Type B pancreatic cell (in vitro differentiated cells): ENCODE measurements at places on chromosomes 2 and 18. TPM values are rescaled to one million over a fixed set of nuclear protein-coding genes. Genes with fewer than 3 reads are reported as not detected.

Gene TOGARAM2
- total RNA-seq: 1.6 and 3.6 TPM in 2 replicates

Gene ABHD1
- total RNA-seq: 0.12 and 0.51 TPM in 2 replicates

- H3K36me3 ChIP-seq: no peaks in the 10 kb centered on the region
- H3K27ac ChIP-seq: no peak overlapping the region
- DNase-seq: no peak
- no peaks in the 10 kb centered on the region for H3K27me3 ChIP-seq
- H3K4me1 ChIP-seq: no peaks in the 10 kb centered on the region
- H3K4me3 ChIP-seq: no peak overlapping the region
Observed at GRCh38 chr18:29028560-29028959, 851.6 kb upstream of the CDH2 start.

Gene C2orf66
- total RNA-seq: 0.29 TPM in 1 of 2 replicates, not detected in the other

- peaks cover 4% of the 10 kb centered on the region for H3K36me3 ChIP-seq
- no peak for DNase-seq
- no peak overlapping the region for H3K27ac ChIP-seq
- no peak overlapping the region for H3K4me3 ChIP-seq
- H3K4me1 ChIP-seq: peaks cover 6% of the 10 kb centered on the region
Observed at GRCh38 chr2:113064898-113065297, 2.9 kb upstream of the IL1F10 start.

DNA sequence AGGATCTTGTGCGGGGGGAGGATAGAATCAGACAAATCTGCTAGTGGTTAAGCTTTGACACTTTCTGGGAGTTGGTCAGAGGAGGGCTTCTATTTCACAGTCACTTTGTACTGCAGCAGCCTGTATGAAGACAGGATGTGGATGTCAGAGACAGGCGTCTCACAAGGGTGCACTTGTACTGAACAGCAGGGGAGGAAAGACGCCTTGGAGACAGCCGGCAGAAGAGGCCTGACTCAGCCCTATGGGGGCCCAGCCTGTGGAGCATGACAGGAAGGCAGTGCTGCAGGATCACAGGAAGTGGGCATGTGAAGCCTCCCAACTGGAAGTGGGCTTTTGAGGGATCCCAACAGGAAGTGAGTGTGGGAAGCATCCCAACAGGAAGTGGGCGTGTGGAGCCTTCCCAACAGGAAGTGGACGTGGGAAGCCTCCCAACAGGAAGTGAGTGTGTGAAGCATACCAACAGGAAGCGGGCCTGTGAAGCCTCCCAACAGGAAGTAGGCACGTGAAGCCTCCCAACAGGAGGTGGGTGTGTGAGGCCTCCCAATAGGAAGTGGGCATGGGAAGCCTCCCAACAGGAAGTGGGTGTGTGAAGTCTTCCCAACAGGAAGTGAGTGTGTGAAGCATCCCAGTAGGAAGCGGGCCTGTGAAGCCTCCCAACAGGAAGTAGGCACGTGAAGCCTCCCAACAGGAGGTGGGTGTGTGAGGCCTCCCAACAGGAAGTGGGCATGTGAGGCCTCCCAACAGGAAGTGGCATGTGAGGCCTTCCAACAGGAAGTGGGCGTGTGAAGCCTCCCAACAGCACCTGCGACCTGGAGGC is 212.3 kb downstream of the SNTG2 start:
- H3K4me3 ChIP-seq: no peak overlapping the region
- no peak overlapping the region for H3K27ac ChIP-seq
- H3K27me3 ChIP-seq: no peaks in the 10 kb centered on the region
- no peak for DNase-seq

DNA sequence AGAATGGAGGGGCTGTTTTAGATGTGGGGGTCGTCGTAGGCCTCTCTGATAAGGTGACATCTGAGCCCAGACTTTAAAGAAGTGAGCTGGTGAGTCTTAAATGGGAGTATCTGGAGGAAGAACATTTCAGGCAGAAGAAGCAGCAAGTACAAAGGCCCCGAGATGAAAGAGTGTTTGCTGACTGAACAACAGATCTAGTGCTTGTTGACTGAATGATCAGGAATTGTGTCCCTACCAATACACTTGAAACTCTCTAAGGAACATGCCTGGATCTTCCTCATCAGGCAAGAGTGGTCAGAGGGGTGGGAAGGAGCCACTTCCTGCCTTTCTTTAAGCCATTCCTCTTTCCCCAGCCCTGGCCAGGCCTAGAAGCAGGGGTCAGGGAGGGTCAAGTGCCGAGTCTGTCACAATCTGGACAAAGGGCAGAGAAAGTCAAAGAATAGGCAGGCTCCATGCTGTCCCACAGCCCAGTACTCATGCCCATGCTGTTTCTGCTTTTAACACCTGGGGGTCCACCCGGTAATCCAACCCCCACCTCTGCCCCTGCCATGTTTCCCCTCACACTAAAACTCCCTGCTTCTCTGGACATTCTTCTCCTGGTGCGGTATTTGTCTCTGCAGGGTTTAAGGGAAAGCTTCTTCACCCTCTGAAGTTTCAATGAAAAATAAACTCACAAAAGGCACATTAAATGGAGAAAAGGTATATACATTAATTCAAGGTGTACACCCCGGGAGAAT is 3.0 kb upstream of the TMEM37 start:
- H3K27ac ChIP-seq: peak overlapping the region; percentile 47
- no peak for DNase-seq
- peaks cover 63% of the 10 kb centered on the region for H3K4me1 ChIP-seq
- H3K36me3 ChIP-seq: no peaks in the 10 kb centered on the region

- no peaks in the 10 kb centered on the region for H3K36me3 ChIP-seq
- no peaks in the 10 kb centered on the region for H3K27me3 ChIP-seq
- H3K27ac ChIP-seq: no peak overlapping the region
- no peak for DNase-seq
- peaks cover 13% of the 10 kb centered on the region for H3K4me1 ChIP-seq
- no peak overlapping the region for H3K4me3 ChIP-seq
Observed at GRCh38 chr2:102070058-102070642, 72.4 kb upstream of the IL1R1 start.

GRCh38 chr2:32874931-32875330 is 71.8 kb upstream of the LTBP1 start:
- no peak for DNase-seq
- no peaks in the 10 kb centered on the region for H3K27me3 ChIP-seq
- no peak overlapping the region for H3K27ac ChIP-seq
- no peaks in the 10 kb centered on the region for H3K36me3 ChIP-seq
- H3K4me3 ChIP-seq: no peak overlapping the region

- H3K27ac ChIP-seq: peak overlapping the region; percentile 50
- no peaks in the 10 kb centered on the region for H3K36me3 ChIP-seq
- peaks cover 20% of the 10 kb centered on the region for H3K4me1 ChIP-seq
- H3K27me3 ChIP-seq: no peaks in the 10 kb centered on the region
- no peak overlapping the region for H3K4me3 ChIP-seq
Observed at GRCh38 chr18:5415031-5415430, 119.5 kb upstream of the ZBTB14 start.

Gene PRKD3
- 14.8 and 39.5 TPM in 2 replicates for total RNA-seq

Gene REG1A
- 2.4 and 37.3 TPM in 2 replicates for total RNA-seq

Gene ATIC
- total RNA-seq: 119 and 152 TPM in 2 replicates

DNA sequence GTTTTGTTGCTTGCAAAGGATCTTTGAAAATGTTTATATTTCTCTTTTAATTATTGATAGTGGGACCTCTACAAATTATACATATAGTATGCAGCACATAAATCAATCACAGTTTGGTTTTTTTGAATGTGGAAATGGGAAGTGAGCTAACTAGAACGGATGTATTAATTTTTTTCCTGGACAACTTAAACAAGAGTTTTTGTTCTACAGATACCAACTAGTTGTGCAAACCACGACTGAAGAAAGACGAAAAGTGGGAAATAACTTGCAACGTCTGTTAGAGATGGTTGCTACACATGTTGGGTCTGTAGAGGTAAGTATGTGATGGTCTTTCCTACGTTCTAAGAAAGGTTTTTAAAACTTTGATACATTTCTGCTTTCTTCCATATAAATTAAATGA is 39.2 kb downstream of the NDC80 start:
- H3K4me1 ChIP-seq: no peaks in the 10 kb centered on the region
- no peak overlapping the region for H3K4me3 ChIP-seq
- no peaks in the 10 kb centered on the region for H3K27me3 ChIP-seq
- no peak for DNase-seq
- no peak overlapping the region for H3K27ac ChIP-seq

GRCh38 chr2:154945984-154946383 is 247.5 kb downstream of the KCNJ3 start:
- peaks cover 3% of the 10 kb centered on the region for H3K4me1 ChIP-seq
- H3K27me3 ChIP-seq: no peaks in the 10 kb centered on the region
- no peaks in the 10 kb centered on the region for H3K36me3 ChIP-seq
- no peak for DNase-seq

- no peak overlapping the region for H3K27ac ChIP-seq
- no peaks in the 10 kb centered on the region for H3K36me3 ChIP-seq
- no peak for DNase-seq
- no peaks in the 10 kb centered on the region for H3K4me1 ChIP-seq
- no peak overlapping the region for H3K4me3 ChIP-seq
Observed at GRCh38 chr18:51897884-51898283, 442.1 kb upstream of the DCC start.

Gene LCT
- 2.8 and 7.2 TPM in 2 replicates for total RNA-seq

GRCh38 chr2:238999291-238999741 is 151.4 kb downstream of the TWIST2 start:
- no peak overlapping the region for H3K4me3 ChIP-seq
- peak; percentile 67 for DNase-seq
- H3K4me1 ChIP-seq: peaks cover 23% of the 10 kb centered on the region
- H3K27ac ChIP-seq: no peak overlapping the region
- H3K27me3 ChIP-seq: peaks cover 8% of the 10 kb centered on the region
- peaks cover 4% of the 10 kb centered on the region for H3K36me3 ChIP-seq

- no peaks in the 10 kb centered on the region for H3K4me1 ChIP-seq
- no peak overlapping the region for H3K27ac ChIP-seq
- no peak overlapping the region for H3K4me3 ChIP-seq
- no peaks in the 10 kb centered on the region for H3K27me3 ChIP-seq
- no peak for DNase-seq
Observed at GRCh38 chr2:177433402-177433801, 40.8 kb downstream of the AGPS start.

Gene REG3G
- total RNA-seq: 0.33 and 0.87 TPM in 2 replicates

- peaks cover 10% of the 10 kb centered on the region for H3K4me1 ChIP-seq
- no peaks in the 10 kb centered on the region for H3K27me3 ChIP-seq
- H3K36me3 ChIP-seq: no peaks in the 10 kb centered on the region
- H3K4me3 ChIP-seq: no peak overlapping the region
- no peak overlapping the region for H3K27ac ChIP-seq
Observed at GRCh38 chr2:109670556-109671411, 56.6 kb downstream of the SOWAHC start.

DNA sequence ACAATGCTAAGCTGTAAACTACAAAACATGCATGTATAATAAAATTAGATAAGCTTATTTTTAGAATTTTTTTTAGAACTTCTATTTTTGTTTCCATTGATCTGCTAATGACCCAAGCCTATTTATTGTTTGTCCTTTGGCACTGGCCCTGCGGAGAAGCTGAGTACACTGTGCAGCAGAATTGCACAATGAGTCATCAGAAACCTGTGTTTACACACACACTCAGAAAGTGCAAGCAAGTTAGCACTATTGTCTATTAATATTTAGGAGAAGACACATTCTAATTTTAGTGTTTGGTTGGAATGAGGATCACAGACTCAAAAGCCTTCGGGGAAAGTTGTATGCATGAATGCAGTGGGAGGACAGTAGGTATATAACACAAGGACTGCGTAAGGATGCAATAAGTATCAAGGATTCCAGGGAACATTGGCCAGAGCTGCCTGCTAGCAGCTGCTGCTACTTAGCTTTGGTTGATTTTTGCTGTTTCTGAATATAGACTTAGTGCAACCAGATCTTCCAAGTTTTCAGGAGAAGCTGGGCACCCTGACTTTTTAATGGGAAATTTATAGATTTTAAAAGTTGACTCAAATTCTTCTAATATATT is 128.2 kb downstream of the KCNH7 start:
- H3K36me3 ChIP-seq: no peaks in the 10 kb centered on the region
- no peaks in the 10 kb centered on the region for H3K27me3 ChIP-seq
- no peak for DNase-seq
- H3K4me1 ChIP-seq: no peaks in the 10 kb centered on the region
- no peak overlapping the region for H3K27ac ChIP-seq

GRCh38 chr2:17179145-17179808 is 339.0 kb downstream of the RAD51AP2 start:
- H3K27ac ChIP-seq: no peak overlapping the region
- H3K4me1 ChIP-seq: no peaks in the 10 kb centered on the region
- H3K4me3 ChIP-seq: no peak overlapping the region
- no peak for DNase-seq
- no peaks in the 10 kb centered on the region for H3K27me3 ChIP-seq
- H3K36me3 ChIP-seq: no peaks in the 10 kb centered on the region

- H3K4me3 ChIP-seq: no peak overlapping the region
- no peaks in the 10 kb centered on the region for H3K27me3 ChIP-seq
- H3K4me1 ChIP-seq: no peaks in the 10 kb centered on the region
- H3K27ac ChIP-seq: no peak overlapping the region
- no peak for DNase-seq
Observed at GRCh38 chr2:146917431-146918042, 927.3 kb upstream of the ACVR2A start.

GRCh38 chr2:29761278-29761677 is 160.1 kb downstream of the ALK start:
- no peak overlapping the region for H3K27ac ChIP-seq

Gene IL36RN
- total RNA-seq: 12.0 and 17.7 TPM in 2 replicates

Gene MAP3K19
- total RNA-seq: 0.24 and 1.1 TPM in 2 replicates

- H3K4me3 ChIP-seq: no peak overlapping the region
- no peaks in the 10 kb centered on the region for H3K27me3 ChIP-seq
- no peaks in the 10 kb centered on the region for H3K36me3 ChIP-seq
- no peak overlapping the region for H3K27ac ChIP-seq
- DNase-seq: no peak
Observed at GRCh38 chr2:59586176-59586575, 967.3 kb downstream of the BCL11A start.

DNA sequence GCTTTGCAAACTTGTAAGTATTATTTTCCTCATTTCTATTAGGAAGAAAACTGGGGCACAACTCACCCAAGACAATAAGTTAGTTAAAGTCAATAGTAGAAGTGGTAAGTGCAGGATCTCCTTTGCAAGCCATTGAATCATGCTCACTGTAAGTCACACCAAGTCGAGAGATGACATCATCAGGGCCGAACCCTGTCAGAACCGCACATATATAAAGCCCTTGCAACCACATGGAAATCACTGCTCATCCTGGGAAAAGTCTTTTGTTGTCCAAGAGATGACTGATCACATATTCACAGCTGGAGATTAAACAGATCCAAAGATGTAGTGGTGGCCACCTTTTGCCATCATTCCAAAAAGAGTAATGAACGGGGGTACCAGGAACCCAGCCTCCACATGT is 484.8 kb upstream of the ID2 start:
- H3K27ac ChIP-seq: no peak overlapping the region
- no peaks in the 10 kb centered on the region for H3K36me3 ChIP-seq
- H3K27me3 ChIP-seq: no peaks in the 10 kb centered on the region
- H3K4me3 ChIP-seq: no peak overlapping the region
- no peak for DNase-seq
- H3K4me1 ChIP-seq: peaks cover 13% of the 10 kb centered on the region

DNA sequence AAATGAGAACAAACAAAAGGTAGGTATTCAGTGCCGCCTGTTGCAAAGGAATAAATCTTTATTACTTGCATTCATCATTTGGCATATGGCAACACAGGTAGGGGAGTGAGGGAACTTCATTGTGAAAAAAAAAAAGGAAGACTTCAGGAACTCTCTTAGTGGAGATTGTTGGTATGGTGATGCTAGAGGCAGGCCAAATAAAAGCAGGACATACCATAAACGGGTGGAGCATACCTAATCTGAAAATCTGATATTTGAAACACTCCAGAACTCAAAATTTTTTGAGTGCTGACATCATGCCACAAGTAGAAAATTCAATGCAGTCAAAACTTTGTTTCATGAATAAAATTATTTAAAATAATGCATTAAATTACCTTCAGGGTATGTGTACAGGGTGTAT is 425.8 kb upstream of the SYT4 start:
- no peak for DNase-seq
- H3K4me1 ChIP-seq: no peaks in the 10 kb centered on the region
- H3K36me3 ChIP-seq: no peaks in the 10 kb centered on the region
- H3K27ac ChIP-seq: no peak overlapping the region
- no peaks in the 10 kb centered on the region for H3K27me3 ChIP-seq
- H3K4me3 ChIP-seq: no peak overlapping the region

Gene SAG
- 0.43 TPM in 1 of 2 replicates, not detected in the other for total RNA-seq
